ENCODE measurements at places on chromosomes 5 and 9. TPM values are rescaled to one million over a fixed set of nuclear protein-coding genes. Genes with fewer than 3 reads are reported as not detected.

Gene MPDZ
- 62.8 TPM for total RNA-seq

Gene WDR31
- total RNA-seq = 1.9 TPM

Gene OR13C8
- not detected for total RNA-seq

Gene FOXE1
- total RNA-seq = not detected

Gene RC3H2
- 49.5 TPM for total RNA-seq

DNA sequence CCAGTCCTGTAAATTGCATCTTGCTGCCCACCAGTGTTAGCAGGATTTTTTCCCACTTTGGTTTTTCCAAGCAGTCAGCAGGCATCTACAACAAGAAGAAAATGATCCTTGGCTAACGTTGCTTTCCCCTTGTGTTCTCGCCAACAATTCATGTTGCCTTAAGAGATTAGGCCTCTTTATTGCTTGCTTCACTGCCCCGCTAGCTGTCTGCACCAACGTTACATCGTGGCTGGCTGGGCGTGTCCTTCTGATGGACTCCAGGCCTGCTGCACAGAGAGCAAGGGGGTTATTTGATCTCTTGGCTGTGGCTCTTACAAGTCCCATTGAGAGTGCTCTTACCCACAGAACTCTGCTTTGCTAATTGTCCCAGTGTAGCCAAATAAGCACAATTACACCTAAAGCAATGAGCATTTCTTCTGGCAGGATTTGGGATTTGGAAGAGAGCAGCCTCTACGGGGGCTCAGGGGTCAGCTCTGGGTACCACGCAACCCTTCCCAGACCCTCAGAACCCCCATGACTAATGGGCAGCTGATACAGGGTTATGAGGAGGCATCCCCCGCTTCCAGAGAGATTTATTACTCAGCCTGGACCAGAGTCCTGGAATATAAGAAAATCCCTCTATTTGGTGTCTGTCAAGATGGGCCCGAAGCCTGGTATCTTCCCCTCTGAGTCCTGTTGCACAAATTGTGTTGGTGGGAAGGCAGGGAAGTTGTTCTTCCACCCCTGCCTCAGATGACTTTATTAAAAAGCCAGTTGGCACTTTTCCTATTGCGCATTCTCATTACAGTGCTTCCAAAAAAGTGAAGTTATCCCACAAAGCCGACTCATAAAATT, 17.6 kb downstream of the DCANP1 start:
- DNase-seq = no peak

Gene SAXO1
- total RNA-seq = not detected

DNA sequence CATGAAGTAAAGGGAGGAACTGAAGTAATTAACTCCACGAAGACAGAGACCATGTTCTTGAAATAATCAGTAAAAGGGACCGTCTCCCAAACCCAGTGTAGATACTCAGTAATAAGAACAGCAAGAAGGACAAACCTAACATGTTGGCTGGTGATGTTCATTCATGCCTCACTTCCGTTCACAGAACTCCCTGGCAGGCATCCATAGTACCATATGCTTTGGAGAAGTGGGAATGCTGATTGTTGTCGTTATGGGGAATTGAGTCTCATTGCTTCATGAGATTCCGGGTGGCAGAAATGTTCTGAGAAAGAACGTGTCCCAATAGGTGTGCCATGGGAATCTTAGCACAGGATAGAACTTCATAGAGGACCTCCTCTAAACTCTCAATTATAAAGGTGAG, 452.3 kb downstream of the ZSWIM6 start:
- no peak for DNase-seq

DNA sequence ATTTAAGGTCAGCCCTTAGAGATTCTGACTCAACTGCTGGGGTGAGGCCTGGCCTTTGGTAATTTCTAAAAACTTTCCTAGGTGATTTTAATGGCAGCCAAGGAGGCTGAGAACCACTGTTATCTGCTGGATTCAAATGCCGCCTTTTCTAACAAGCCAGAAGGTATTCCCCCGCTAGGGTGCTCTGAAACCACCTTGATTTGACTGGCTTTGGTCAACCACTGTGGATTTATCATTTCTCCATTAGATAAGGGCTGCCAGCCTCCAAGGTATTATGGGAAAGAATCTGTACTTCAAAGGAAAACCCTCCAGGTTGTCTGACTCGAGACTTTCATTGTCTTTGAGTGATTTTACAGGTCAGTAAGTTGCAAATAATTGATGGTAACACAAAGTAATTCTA, 4.3 kb downstream of the ANXA6 start:
- DNase-seq = no peak

DNA sequence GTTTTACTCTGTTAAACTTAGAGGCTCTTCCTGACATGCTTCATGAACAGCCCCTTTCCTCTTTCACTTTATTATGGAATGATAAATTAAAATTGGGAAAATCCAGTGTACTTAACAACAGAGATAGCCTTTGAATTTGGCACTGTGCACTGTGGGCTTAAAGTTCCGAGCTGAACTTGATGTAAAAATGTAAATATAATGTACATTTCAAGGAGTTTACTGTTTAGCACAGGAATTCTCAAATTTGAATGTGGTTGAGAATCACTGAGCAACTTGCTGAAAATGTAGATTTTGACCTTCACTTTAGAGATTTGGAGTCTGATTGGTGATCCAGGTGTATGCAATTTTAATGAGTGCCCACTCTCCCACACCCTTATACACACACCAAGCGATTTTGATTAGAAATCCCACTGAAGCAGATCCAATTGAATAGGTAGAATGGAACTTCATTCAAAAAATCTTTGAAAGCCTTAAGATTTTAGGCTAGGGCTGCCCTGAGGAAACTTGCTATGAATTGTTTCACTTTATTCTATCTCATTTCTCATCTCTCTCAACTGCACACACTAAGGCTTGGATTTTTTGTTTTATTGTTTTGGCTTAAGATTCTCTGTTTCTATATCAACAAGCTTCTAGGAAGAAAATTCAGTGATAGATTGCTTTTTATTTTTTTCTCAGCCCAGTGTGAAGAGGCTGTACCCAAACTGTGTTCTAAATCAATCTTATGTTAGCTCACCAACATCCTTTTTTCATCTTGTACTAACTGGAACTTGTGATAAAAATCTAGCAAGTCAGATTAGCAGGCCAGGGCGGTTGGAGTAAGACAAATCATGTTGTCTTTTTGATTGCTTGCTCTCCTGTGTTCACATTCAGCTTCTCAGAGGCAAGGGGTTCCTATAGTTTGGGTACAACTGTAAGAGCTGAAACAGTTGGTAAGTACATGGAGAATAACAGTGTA, 22.9 kb downstream of the NUDT12 start:
- DNase-seq = no peak

DNA sequence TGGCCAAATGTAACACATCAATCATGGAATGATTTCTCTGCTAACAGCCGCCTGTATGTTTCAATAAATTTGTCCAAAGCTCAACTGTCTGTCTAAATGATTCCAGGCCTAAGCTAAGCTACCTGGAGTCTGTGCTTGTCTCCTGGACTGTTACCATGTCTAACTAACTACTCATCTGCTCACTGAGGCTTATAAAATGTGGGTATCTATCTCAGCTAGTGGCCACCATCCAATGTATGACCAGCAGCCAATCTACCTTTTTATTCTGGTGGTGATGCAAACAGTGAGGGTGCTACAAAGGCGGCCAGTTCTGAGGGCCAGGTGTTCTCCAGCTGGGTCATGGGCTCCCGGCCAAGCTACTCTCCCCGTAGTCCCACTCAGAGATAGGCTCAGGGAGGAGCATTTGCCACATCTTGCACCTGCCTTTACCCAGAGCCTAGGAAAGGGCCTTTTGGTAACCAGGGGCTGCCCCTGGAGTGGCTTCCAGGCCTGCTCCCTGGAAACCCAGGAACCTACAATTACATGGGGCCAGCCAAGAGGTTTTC, 59.1 kb downstream of the PFDN1 start:
- peak; percentile 70 for DNase-seq

- no peak for DNase-seq
These were observed 763 bp upstream of the WHRN start for GRCh38 chr9:114506082-114506390.

- DNase-seq = no peak
These were observed 133.7 kb downstream of the DIRAS2 start for GRCh38 chr9:90508940-90509339.

Gene UBE2D2
- 93.0 TPM for total RNA-seq

Gene CERCAM
- 28.5 TPM for total RNA-seq

Gene ZBED3
- 13.8 TPM for total RNA-seq

- DNase-seq = no peak
These were observed 124.1 kb upstream of the TBC1D2 start for GRCh38 chr9:98379572-98379971.

- DNase-seq = no peak
These were observed 571 bp upstream of the MARCHF11 start for GRCh38 chr5:16179936-16180788.

DNA sequence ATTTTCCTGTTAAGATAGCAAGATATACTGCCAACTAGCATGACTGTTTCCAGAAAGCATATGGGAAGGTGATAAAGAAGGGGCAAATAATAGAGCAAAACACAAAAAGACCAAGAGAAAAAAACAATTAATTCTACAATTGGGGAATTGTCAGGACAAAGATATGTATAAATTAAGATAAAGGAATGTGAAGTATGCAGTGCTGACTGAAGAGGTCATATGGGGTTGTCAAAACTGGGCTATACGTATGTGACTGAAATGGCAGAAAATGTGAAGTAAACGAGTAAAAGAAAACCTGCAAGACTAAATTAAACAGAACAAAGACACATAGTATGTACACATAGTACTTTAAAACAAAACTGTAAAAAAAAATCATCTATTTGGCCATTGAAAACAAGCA, 222.3 kb downstream of the ARL15 start:
- no peak for DNase-seq

DNA sequence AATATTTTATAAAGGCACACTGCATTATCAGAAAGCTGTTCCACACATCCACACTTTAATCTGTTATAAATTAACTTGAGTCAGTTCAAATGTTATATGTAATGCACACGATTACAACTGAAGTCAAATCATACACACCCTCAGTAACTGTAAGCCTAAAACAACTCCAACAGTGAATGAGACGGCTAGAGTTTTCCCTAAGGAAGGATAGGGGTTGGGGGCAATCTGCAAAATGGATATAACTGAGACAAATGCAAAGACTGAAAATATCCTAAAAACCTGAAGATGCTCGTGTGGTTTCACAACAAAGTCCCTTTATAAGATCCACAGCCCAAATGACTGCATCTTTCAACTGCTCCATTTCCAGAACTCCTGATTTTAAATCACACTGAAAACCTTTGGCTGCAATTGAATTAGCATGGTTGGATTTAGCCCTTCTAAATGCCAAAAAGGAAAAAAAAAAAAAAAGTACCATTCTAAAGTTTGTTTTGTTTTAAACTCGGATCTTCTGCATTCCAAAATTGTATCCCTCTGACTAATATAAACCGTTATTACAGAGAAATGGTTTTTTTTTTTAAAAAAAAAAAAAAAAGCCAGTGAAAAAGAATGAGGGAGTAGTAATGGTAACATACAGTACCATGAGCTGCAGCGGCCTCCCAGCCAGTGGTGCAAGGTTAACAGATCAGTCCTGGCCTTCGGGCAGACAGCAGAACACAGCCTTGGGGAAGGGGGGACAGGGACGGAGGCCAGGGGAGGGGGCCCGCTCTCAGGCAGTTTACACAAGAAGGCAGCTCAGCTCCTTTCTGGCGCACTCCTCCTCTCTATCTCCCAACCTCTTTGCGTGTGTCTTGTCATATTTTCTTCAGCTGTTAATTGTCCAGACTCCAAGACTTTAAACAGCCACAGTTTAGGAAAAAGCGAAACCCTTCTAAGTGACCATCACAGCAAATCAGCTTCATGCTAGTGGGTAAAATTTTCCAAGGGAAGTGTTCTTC, 166.1 kb downstream of the BNC2 start:
- peak; percentile 90 for DNase-seq

GRCh38 chr5:53917826-53918225, 357.4 kb downstream of the NDUFS4 start:
- no peak for DNase-seq

GRCh38 chr5:180100621-180101450, 29.3 kb upstream of the RNF130 start:
- no peak for DNase-seq

DNA sequence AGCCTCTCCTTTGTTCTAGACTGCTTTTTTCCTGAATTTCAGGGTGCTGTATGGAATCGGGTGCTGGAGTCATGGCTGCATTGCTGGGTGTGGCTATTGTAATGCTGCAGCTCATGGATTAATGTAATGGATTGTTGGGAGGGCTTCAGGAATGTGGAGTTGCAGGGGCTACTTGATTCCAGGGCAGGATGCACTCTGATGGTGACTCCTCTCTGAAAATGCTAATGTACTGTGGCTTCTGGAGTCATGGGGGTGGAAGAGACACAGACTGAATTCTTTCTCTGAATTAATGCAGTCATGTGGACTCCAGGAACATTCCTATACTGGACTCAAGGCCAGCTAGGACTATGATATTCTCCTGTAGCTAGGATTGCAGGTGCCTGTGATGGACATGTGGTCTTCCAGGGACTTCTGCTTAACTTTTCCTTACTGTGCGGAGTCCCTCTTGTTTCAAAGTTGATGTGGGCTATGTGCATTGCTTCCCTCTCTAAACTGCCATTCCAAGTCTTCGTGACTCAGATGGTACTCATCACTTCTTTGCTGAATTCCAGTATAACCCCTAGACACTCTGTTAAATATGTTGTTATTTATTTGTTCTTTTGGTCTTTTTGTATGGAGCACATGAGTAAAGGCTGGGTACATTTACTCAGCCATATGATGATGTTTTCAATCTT, 396.2 kb downstream of the KCTD16 start:
- no peak for DNase-seq

DNA sequence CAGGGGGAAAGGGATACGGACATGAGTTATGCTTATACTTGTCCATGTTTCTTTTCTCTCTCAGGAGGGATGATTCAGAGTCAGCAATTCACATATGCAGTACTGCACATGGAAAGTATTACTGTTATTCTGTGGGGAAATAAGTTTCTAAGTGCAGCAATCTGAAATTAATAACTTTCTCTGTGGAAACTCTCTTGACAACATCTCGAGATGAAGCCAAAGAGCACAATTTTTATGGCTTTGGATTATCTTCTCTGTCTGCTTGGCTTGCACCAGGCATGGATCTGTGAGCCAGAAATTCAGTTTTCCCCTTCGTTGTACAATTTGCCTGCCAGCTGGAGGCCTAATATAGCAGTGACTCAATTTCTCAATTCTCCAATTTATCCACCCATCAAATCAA, 2.5 kb upstream of the NDFIP1 start:
- peak; percentile 71 for DNase-seq

Gene ASS1
- 77.1 TPM for total RNA-seq

- DNase-seq = no peak
These were observed 597.0 kb downstream of the EBF1 start for GRCh38 chr5:158502686-158503085.

Gene GABRB2
- 0.14 TPM for total RNA-seq

GRCh38 chr5:158079097-158079496, 220.2 kb upstream of the CLINT1 start:
- no peak for DNase-seq

Gene KLF4
- total RNA-seq = 35.4 TPM

DNA sequence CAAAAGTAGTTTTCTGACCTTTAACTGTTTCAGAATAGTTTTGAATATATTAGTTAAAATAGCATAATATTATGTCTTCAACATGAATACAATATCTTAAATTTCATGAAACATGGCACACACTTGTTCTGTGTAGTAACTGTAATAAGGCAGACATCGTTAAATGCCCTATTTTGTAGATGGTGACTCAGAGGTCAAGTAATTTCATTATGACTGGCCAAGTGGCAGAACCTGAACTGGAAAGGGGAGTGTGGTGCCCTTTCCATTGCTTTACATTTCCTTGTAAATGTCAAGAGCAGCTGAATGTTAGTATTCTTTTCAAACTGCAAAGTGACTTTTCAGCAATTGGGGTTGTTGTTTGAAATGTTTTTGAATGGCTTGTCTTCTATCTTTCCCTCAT, 201.2 kb upstream of the CDKN2B start:
- DNase-seq = no peak

- no peak for DNase-seq
These were observed 7.9 kb upstream of the FIBCD1 start for GRCh38 chr9:130946766-130947617.

Gene SLC34A3
- not detected for total RNA-seq

Gene KIF3A
- total RNA-seq = 15.8 TPM
